ENCODE measurements at places on chromosomes 5 and 9.

GRCh38 chr5:62606878-62607277 lies 28.3 kb downstream of the LRRC70 start:
- DNase-seq: no peak

- DNase-seq: no peak
Observed at GRCh38 chr5:75617736-75618352, 6.6 kb downstream of the ANKDD1B start.

GRCh38 chr9:106467865-106468164 lies 395.2 kb upstream of the ZNF462 start:
- DNase-seq: no peak

GRCh38 chr9:4073371-4073770 lies 226.5 kb downstream of the GLIS3 start:
- no peak for DNase-seq

GRCh38 chr9:112038017-112038408 lies 137.1 kb downstream of the SUSD1 start:
- no peak for DNase-seq

DNA sequence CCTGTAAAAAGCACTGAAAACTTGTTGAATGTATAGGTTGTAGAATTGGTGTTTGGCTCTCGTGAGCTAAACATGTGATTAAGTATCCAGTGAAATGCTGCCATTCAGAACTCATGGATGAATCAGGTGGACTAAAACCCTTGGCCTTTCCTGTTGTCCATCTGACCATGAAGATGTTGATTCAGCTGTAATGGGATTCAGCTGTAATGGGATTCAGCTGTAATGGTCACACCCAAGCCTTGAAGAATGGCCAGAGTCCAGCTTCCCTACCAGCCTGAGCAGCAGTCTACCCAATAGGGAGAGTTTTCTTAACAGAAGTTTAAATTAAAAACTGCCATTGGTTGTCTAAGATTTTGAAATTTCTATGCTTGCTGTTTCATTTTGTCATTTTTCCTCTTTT lies 18.1 kb downstream of the MAMDC2 start:
- no peak for DNase-seq

DNA sequence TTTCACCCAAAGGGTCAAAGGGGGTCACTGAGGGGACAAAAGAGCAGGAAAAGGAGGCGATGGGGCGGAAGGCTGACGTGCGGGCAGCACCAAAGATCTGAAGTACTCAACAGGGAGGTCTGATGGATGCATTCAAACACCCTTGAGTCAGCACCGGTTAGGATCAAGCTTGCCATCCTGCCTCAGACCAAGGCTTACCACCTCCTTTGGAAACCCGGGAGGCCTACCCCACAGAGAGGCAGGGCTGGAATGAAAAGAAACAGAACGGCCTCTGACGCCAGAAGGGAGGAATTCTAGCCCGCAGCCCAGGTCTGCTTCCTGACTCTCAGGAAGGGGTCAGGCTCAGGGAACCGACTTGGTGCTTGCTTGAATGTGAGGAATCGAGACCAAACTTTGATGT lies 125.6 kb downstream of the PAPPA start:
- no peak for DNase-seq

- DNase-seq: no peak
Observed at GRCh38 chr5:7391814-7392692, 3.9 kb upstream of the ADCY2 start.

Data from glomerular endothelial cell (primary cell).